ENCODE measurements at places on chromosomes 5 and 9.

DNA sequence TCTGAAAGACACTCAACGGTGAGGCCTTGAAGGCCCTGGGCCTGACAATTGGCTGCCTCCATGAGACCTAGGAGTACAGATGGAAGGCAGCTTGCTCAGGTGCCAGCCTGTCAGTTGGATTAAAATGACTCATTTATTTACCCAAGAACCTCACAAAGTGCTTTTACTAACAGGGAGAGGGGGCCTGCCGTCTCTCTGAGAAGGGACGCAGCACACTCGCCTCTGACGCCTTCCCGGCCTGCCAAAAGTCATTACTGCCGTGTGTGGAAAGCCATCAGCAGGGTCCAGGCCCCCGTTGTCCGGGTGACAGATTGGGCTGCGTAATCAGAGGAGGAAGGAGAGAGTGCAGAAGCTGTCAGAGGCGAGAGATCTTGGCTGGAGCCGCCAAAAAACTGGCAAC is 32.4 kb downstream of the DDX31 start:
- DNase-seq, result no peak

- no peak for DNase-seq
Measured at GRCh38 chr5:163867324-163867723, 361.9 kb downstream of the MAT2B start.

GRCh38 chr9:138098116-138098907 is 220.7 kb downstream of the CACNA1B start:
- DNase-seq, result no peak

GRCh38 chr5:120463991-120464626 is at the start of gene PRR16:
Gene PRR16 (plus strand): TSS chr5:120464300.
- no peak for DNase-seq

DNA sequence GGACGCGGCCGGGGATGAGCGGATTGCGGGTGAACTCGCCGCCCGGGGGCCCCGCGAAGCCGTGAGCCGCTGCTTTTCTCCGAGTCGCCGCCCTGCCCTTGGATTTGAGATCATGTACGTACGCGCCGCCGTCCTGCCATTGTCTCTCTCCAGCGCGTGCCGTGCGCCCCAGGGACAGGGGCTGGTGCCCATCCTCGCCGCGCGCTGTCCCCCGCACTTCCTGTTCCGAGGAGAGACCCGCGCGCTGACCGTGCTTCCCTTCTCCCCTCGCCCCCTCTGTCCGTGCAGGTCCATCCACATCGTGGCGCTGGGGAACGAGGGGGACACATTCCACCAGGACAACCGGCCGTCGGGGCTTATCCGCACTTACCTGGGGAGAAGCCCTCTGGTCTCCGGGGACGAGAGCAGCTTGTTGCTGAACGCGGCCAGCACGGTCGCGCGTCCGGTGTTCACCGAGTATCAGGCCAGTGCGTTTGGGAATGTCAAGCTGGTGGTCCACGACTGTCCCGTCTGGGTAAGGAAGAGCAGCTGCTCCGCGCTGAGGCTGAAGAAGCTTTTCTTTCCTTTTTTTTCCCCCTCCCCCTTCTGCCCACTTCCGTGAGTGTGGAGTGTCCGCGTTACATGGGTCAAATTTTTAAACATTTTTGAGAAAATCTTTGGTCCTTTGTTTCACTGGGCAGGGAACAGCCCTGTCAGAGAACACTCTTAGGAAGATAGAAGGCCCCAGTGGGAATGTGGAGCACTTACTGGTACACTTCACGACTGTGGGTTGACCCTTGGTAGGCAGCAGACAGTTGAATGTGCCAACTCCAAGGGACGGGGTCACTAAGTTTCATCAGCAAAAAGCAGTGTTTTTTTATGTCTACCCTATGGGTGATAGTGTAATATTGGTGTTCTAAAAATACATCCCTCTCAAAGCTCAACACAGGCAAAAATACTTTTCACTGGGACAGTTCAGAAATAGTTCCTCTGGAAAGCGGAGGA is 727 bp downstream of the RHOBTB3 start:
- DNase-seq, result no peak

DNA sequence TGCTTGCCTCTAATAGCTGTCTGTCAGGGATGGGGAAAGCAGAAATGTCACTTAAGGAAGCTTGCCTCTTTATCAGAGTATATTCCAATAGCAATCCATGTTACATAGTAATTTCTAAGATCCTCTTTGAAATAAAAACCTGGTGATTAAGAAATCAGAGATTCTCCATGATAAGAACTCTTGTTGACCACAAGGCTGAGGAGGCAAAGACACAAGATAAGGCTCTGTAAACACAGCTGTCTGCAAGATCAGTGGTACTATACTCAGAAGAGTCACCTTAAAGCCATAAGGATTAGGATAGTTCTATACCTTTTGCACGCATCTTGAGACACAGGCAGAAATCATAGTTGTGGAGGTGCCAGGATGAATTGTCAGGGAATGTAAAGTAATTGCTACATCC is 40.3 kb downstream of the HEXB start:
- DNase-seq, result no peak

- DNase-seq, result no peak
Measured at GRCh38 chr9:32942755-32943460, 58.5 kb downstream of the APTX start.

GRCh38 chr9:114655689-114656088 is 1.9 kb downstream of the TEX53 start:
- no peak for DNase-seq

DNA sequence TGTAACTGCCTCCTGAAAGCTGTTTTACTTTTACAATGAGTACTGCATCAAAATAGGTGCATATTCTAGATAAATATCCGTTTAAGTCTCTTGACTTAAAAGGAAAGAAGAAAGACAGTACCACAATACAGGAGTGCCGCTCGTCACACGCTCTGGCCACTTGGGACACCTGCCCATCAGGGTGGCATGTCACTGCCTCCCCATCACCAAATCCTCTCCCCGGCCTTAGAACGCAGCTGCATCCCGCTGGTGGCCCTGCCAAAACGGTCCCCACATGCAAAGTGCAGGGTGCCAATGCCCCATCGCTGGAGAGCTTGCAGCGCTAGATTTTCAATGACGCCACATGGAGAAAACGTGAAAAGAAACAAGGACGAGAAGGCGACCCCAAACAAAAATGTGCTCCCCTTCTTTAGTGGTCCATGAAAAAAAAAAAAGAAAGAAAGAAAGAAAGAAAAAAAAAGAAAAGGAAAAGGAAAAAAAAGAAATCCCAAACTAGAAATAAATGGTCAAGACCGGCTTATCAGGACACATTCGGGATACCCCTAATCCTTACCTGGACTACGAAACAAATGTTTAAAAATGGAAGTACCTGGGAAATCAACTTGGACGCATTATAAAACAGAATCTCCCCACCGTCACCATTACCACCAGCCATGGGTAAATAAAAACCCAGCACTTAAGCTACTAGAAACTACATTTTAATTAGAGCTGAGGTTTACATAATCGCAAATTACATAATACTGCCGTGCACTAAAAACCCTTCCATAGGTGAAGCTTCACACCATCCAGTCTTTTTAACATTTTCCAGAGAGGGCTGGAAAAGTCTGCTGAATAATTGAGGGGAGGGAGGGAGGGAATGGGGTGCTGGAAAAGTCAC is 1.0 kb downstream of the ANKH start:
- DNase-seq, result no peak

DNA sequence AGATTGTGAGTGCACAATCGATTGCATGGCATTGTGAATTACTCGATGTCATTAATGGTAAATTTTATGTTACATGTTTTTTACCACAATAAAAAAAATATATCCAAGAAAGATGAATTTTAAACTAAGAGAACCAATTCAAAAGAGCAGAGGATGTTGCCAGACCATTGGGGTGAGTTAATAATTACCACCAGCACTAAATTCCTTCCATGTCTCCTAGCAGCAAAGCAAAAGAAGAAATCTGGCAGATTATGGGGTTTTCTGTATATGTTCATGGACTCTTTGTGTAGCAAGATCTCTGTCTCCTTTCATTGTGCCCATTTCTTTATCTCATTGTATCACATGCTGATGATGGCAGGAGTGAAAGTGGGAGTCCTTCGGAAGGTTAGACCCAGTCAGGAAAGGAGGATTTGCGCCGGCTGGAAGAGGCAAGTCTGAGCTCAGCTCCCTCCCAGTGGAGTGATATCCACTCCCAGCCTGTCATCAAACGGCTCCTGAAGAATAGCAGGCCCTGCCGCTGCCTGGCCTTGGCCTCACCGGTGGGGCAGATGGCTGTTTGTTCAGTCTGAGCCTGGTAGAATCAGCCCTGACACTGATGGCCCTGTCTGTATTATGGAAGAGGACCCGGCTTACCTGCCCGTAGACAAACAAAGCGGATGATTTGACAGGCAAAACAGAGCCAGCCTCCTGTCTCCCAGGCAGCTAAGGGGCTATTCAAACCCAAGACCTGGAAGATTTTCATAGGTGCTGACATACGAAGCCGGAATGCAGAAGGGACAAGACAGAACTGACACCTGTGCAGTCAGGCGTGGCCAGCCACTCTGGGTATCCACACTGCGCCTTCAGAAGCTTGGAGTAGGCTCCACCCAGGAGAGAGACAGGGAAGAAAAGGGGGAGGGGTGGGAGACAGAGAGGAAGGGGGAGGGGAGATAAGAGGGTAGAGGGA is 21.9 kb upstream of the FOXE1 start:
- no peak for DNase-seq

DNA sequence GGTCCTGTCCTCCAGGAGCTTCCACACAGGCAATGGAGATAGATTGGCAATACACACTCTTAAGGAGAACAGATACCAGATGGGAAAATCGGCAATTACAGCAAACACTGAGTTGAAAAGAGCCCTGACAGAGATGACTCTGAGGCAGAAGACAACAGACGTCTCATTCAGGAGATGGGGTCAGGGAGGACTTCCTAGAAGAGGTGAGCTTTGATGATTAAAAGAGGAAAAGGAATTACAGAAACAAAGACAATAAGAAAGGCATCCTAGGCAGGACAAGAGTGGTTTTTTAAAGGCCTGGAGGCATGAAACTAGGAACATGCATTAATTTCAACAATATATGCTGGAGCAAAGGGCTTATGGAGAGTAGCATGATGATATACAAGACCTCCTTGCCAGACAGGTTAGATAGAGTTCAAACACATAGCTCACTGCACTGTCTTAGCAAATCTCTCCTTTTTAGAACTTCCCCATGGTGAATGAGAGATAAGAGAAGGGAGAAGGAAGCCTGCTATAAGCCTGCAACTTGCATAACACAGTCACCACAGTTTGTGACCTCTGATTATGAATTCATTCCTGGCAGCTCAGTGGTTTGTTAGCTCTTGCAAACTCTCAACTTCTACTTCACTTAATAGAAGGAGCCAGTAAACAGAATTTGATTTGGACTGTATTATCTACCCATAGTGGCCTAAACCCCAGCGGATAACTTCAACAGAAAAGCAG is 48.5 kb downstream of the SIL1 start:
- no peak for DNase-seq

GRCh38 chr9:100084734-100085133 is 14.1 kb downstream of the ERP44 start:
- DNase-seq, result no peak

GRCh38 chr9:93045521-93045920 is 13.0 kb upstream of the SUSD3 start:
- DNase-seq, result no peak

- no peak for DNase-seq
Measured at GRCh38 chr5:93674138-93674537, 67.3 kb downstream of the POU5F2 start.

DNA sequence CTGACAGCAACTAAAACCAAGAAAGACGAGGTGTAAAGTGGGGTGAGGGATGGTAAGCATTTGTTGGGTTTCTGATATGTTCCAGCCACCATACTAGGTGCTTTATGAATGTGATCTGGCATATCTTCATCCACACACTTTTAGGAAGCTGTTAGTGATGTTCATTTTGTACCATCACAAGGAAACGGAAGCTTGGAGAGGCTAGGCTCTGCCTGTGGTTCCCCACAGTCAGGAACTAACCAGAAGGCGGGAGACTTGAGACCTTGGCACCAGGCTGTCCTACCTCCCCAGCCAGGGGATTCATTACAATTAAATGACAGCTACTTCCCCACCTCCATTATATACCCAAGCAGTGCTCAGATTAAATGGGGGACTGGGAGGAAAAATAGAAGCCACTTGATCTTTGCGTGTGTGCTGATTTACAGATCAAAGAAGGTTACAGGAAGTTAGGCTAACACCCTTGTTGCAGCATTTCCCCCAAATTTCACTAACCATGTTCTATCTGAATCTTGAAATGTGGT is 43.0 kb downstream of the SFXN1 start:
- DNase-seq, result no peak

- no peak for DNase-seq
Measured at GRCh38 chr5:170200876-170201275, 31.9 kb upstream of the C5orf58 start.

DNA sequence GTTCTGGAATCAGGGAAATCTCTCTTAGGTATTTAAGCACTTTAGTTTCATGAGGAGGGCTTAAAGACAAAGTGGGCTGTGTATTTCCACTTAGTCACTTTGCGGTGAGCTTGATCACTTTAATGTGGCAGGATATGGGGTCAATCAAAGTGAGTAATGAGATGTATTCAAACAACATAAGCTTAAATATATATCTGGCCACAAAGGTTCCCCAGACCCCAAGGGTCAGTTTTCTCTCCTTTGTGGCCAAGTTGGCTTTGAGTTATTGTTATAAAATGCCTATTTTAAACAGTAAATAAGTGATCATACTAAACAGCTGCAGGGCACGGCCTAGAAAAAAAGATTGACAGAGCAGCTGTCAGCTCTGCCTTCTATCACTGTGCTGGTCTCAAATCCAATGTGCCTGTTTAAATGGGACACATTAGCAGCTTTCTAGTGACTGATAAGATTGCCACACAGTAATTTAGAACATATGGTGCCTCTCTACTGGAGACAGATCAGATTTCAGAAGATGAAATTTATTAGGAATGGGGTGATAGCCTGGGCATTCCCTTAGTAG is 363.9 kb downstream of the AGTPBP1 start:
- DNase-seq, result no peak

GRCh38 chr9:93111371-93112115 is 15.5 kb downstream of the CARD19 start:
- DNase-seq, result no peak

DNA sequence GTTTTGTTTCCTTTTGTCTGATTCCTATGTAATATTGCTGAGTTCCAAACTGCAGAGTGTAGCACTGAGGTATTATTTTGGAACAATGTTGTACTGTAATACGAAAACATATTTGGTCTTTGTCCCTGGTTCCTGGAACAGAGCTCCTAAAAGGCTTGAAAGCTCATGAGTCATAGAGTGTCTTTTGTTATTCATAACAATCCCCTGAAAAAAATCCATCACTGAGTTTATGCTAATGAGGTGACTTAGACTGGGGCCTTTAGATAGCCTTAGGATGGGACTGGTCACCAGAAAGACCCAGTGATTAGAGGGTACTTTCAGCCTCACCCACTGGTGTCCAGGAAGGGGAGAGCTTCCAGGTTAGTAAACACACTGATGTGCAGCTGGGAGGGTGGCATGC is 132.7 kb upstream of the POU5F2 start:
- DNase-seq, result no peak

DNA sequence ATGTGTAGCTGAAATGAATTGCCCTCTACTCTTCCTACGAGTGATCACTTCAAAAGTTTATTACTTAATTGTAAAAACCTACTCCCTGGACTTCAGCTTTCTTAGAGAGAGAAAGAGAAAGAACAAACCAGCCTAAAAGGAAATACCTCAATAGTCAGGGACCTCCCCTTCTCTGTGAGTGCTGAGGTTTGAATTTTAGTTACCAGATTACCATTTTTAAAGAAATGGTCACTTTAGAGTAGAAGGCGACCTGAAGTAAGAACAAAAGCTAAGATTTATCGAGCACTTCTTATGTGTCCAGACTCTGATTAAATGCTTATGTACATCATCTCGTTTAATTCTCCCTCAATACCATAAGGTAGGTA is 11.3 kb downstream of the RAPGEF1 start:
- no peak for DNase-seq

GRCh38 chr5:143045062-143045461 is 274.9 kb downstream of the ARHGAP26 start:
- no peak for DNase-seq
